ENCODE measurements at places on chromosomes 5 and 9.
A peak's percentile ranks its signal among the peaks of the same experiment; 100 is the strongest.

- DNase-seq: peak; percentile 8
These were observed 597.3 kb downstream of the PRELID2 start for GRCh38 chr5:145237843-145238242.

DNA sequence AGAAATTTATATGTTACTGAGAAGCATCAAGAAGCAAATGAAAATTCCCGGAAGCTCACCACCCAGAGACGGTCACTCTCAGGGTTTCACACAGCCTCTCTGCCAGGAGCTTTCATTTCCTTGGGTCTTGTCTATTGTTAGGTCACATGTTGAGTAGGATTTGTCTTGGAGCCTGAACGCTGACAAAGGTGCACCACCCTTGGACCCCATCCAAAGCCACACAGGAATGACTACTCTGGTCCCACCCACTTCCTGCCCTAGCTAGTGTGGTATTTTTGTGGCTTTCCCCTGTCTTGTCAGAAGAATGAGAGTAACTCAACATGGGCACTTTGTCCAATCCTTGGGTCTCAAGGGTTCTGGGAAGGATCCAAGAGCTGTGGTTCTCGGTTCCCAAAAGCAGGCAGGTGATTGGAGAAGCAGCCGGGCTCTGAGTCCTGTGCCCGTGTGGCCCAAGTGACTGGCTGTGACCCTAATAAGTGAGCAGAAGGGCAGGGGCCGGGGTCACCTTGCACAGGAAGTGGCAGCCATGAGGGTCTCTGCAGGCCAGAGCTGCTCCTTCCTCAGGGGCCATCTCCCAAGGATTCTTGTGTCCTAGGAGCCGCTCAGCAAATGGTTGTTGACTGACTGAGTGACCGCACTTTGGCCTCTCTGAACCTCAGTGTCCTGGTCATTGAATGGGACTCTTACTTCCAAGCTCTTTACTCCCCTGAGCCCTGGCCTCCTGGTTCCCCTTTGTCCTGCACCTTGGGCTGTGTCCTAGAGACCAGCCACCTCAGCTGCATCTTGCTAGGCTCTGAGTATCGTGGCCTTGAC, 6.9 kb downstream of the FGD3 start:
- DNase-seq: no peak

- DNase-seq: no peak
These were observed 20.7 kb downstream of the PTPN3 start for GRCh38 chr9:109477258-109478050.

- no peak for DNase-seq
These were observed 164.8 kb downstream of the EPB41L4A start for GRCh38 chr5:112254303-112254702.

DNA sequence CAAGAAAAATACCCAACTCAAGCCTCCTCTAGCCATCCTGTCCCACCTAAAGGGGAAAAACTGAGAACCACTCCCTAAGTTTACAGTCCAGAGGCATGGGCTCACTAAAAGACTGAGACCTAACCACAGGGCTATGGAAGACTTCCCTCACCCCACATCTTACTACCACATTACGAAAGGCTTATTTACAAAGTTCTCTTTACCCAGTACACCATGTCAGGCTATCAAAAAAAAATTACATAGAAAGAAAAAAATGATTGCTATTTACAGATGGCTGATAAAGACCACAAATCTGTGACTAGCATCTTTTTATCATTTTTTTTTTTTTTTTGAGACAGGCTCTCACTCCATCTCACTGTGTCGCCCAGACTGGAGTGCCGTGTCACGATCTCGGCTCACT, 69.7 kb upstream of the TNPO1 start:
- DNase-seq: no peak

DNA sequence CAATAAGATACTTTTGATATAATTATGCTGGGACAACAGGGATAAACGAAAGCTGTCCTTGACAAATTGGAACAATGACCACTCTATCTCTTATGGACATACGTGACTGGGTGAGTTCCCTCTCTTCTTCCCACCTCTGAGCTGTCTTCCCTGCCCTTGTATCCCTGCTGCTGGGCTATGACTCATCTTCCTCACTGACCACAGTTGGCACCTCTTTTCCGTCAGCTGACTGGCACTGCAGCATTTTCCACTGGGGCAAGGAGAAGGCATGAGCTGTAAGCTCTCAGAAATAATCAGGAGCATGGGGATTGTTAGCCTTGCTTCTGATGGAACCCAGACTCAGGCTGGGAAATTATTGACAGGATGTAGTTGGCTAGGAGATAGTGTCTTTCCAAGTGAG, 48.7 kb downstream of the PCSK1 start:
- no peak for DNase-seq
